ENCODE measurements at places on chromosomes 4 and X.

GRCh38 chrX:2262668-2263055 lies 238.1 kb downstream of the DHRSX start:
- no peak for DNase-seq

DNA sequence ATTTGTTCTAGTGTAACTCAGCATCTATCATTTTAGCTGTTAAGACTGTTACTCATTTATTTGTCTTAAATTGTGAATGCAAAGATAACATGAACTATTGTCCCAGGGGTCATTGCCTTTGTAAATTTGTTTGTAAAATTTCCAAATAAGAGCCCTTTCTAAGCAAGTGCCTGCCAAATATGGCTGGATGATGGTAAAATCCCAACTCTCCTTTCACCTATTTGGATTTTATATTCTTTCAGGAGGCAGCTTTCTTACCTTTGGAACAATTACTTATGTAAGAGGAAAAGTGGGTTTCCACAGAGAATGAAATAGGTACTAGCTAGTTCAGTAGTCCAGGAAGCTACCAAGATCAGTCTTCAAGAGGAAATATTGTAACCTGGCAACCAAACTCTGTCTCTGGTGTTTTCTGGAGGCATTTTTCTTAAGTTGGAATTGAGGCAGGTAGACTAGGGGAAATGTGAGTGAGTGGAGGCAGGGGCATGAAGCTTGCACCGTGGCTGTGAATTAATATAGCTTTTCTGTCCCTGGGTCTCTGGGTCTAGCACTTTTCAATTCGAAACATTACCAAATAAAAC lies 363.0 kb upstream of the ZCCHC13 start:
- DNase-seq: no peak

- no peak for DNase-seq
Observed at GRCh38 chr4:169823685-169824084, 65.9 kb upstream of the HPF1 start.

- DNase-seq: peak; percentile 11
Observed at GRCh38 chr4:84920617-84921016, 45.9 kb downstream of the WDFY3 start.

DNA sequence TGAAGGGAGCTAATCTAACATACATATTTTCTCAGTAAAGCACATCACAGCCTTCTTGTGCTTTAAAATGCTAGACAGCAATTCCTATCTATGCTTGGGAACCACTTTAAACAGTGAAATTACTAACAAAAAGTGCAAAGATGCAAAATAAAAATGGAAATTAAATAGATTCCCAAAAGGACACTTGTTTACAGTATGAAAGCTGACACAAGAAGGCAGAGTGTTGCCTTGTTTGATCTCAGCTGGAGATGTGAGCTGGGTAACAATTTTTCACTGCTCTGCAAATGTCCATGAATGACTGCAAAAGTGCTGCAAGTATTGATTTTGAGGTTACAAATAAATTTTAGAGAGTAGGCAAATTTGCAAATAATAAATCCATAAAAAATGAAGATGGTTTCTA lies 22.3 kb downstream of the GRIA2 start:
- no peak for DNase-seq

GRCh38 chrX:6432226-6432625 lies 102.7 kb downstream of the VCX3A start:
- no peak for DNase-seq

GRCh38 chr4:81512001-81512756 lies 40.5 kb upstream of the RASGEF1B start:
- DNase-seq: no peak

DNA sequence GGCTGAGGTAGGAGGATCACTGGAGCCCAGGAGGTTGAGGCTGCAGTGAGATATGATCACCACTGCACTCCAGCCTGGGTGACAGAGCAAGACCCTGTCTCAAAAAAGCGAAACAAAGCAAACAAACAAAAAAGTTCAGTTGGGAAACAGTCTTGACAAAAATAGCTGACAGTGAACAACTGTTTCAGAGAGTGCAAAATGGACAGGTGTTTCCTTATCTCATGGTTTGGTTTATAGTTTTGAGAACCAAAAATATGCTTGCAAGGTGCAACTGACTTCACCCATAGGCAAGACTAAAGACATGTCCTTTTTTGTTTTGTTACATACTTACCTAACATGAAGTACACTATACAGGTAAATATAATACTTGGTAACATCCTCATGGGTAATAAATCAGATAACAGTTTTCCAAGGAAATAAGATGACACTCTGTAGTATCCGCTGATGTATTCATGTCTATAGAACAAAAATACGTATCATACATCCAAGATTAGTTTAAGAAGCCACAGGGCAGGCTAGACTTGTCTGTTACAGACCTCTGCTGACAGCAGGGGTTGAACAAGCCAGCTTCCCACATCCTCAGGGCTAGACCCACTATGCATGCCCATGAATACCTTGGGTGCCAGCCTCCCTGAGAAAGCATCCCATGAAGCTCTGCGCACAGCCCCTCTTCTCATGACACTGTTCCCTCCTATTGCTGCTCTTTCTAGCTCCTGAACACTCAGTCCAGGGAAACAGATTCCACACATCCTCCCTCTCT lies 59.3 kb downstream of the ABCG2 start:
- DNase-seq: no peak

DNA sequence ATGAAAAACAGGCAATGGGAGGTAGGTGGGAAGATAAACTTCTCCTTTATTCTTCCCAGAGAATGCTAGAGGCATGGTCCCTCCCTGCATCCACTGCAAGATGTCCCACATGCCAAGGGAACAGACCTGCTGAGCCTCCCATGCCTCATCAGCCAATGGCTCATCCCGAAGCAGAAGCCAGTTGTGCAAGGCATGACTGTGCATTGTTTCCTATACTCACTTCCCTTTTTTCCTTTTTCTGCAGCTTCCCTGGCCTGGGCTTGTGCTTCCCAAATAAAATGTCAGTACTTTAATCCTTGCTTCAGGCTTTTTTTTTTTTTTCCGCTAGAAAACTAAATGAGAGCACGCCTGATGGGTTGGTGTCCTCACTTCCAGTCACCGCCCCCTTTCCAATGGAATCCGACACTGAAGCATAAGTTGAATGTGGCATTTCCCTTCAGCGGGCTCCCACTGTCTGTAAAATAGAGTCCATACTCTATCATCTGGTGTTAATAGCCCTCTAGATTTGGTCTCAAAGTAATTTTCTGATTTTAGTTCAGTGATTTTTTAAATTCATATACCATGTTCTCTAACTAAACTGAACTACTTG lies 239.0 kb upstream of the JADE1 start:
- DNase-seq: no peak

- DNase-seq: no peak
Observed at GRCh38 chr4:79576429-79576753, 168.4 kb upstream of the GK2 start.

DNA sequence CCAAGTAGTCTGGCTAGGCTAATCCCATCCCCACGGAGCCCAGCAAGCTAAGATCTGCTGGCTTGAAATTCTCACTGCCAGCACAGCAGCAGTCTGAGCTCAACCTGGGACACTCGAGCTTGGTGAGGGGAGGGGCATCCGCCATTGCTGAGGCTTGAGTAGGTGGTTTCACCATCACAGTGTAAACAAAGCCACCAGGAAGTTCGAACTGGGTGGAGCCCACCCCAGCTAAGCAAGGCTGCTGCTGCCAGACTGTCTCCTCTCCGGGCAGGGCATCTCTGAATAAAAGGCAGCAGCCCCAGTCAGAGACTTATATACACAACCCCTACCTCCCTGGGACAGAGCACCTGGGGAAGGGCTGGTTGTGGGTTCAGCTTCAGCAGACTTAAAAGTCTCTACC lies 639.6 kb downstream of the IQCM start:
- DNase-seq: no peak
